Transverse colon (tissue), 4 donors: ENCODE measurements at places on chromosomes 4 and X. TPM values are rescaled to one million over a fixed set of nuclear protein-coding genes. Genes with fewer than 3 reads are reported as not detected.
A peak's percentile ranks its signal among the peaks of the same experiment; 100 is the strongest.

SPANXB1 gene
- total RNA-seq: not detected

UCP1 gene
- total RNA-seq: not detected

MAGEA8 gene
- not detected for total RNA-seq

KDR gene
- 4.2 TPM for total RNA-seq

FAM193A gene
- 40.4 TPM for total RNA-seq

- no peak overlapping the region for H3K4me3 ChIP-seq
- peak; percentile 69 for DNase-seq
- H3K27me3 ChIP-seq: no peaks in the 10 kb centered on the region
Measured at GRCh38 chr4:145609481-145610427, 9.4 kb upstream of the MMAA start.

DNA sequence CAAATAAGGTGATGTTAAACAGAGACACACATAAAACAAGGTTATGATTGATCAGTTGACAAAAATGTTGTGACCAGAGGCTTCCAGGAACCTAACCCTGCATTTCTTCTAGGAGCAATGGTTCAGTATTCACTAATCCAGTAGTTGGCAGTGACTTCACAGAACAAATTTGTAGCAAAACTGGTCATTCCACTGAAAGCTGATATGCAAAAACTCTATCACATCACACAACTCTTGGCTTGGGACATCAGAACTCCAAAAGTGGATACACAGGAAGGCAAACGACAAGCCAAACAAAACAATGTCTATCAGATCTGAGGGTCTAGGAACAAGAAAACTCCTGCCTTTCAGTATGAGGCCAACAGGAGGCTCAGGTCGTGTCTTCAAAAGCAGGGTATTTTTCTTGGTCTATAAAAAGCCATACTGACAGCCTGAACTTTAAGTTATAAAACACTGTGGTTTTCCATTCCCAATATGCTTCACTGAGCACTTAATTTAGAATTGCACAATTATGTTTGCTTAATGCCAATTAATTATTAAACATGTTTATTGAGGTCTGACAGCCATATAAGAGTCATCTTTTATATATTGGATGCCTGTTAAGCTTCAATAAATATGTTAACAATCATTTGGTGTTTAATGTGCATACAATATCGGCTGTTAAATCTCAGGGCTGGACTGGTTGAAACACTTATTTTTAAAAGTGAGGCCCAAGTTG, 45.6 kb downstream of the SOD3 start:
- H3K27ac ChIP-seq: no peak overlapping the region
- DNase-seq: no peak
- no peaks in the 10 kb centered on the region for H3K4me1 ChIP-seq
- H3K27me3 ChIP-seq: no peaks in the 10 kb centered on the region
- no peak overlapping the region for H3K4me3 ChIP-seq

DNA sequence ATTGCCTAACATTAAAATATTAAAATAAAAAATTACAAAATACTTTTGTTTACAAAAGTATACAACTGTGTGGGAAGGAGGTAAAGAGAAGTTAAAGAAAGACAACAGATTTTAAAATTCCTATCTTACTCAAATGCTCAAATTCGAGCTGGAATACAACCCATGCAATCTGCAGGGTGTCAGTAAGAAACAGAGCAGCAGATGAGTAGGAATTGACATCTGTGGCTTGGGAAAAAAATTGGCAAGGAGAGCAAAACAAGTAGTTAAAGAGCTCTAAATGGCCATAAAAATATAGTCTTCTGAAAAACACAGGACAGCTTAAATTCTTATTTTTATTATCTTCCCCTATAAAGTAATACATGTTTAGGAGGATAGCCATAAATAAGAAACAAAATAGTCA, 1609.0 kb upstream of the AGA start:
- no peak for DNase-seq
- H3K4me3 ChIP-seq: no peak overlapping the region
- H3K27me3 ChIP-seq: no peaks in the 10 kb centered on the region
- no peaks in the 10 kb centered on the region for H3K36me3 ChIP-seq
- no peaks in the 10 kb centered on the region for H3K4me1 ChIP-seq

GRCh38 chrX:128807367-128807766, 715.9 kb downstream of the SMARCA1 start:
- H3K27ac ChIP-seq: no peak overlapping the region
- no peaks in the 10 kb centered on the region for H3K4me1 ChIP-seq
- H3K4me3 ChIP-seq: no peak overlapping the region
- DNase-seq: no peak
- no peaks in the 10 kb centered on the region for H3K27me3 ChIP-seq

DNA sequence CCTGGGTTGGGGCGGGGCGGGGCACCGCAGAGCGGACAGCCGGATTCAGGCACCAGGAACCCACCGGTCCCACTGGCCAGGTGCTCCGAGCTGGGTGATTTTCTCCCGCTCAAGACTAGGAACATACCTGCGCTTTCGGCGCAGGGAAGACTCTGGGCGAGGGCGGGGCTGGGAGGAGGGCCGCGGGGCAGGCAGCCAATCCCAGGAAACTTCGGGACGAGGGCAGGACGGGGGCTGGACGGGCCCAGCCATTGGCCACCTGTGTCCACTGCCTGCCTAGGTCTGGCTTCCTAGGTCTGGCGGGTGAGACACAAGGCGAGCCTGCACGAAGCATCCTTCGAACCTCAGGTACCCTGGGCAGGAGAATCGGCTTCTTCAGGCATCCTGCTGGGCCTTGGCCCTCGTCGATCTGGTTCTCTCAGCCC, 274 bp upstream of the ERVMER34-1 start:
- H3K36me3 ChIP-seq: no peaks in the 10 kb centered on the region
- peaks cover 27% of the 10 kb centered on the region for H3K27me3 ChIP-seq
- H3K4me1 ChIP-seq: no peaks in the 10 kb centered on the region
- DNase-seq: peak; percentile 62

GRCh38 chr4:48043504-48043903, 26.9 kb downstream of the NIPAL1 start:
- no peak overlapping the region for H3K27ac ChIP-seq
- no peak overlapping the region for H3K4me3 ChIP-seq
- H3K27me3 ChIP-seq: peaks cover 16% of the 10 kb centered on the region
- no peaks in the 10 kb centered on the region for H3K36me3 ChIP-seq
- H3K4me1 ChIP-seq: peaks cover 47% of the 10 kb centered on the region

- H3K4me1 ChIP-seq: no peaks in the 10 kb centered on the region
- DNase-seq: no peak
- no peak overlapping the region for H3K4me3 ChIP-seq
- no peak overlapping the region for H3K27ac ChIP-seq
Measured at GRCh38 chr4:113131621-113132020, 82.2 kb downstream of the ANK2 start.

GRCh38 chr4:8099981-8100464, 58.6 kb downstream of the ABLIM2 start:
- no peaks in the 10 kb centered on the region for H3K27me3 ChIP-seq
- no peak overlapping the region for H3K4me3 ChIP-seq
- no peaks in the 10 kb centered on the region for H3K36me3 ChIP-seq
- H3K4me1 ChIP-seq: peaks cover 8% of the 10 kb centered on the region
- peak; percentile 16 for DNase-seq
- no peak overlapping the region for H3K27ac ChIP-seq

DNA sequence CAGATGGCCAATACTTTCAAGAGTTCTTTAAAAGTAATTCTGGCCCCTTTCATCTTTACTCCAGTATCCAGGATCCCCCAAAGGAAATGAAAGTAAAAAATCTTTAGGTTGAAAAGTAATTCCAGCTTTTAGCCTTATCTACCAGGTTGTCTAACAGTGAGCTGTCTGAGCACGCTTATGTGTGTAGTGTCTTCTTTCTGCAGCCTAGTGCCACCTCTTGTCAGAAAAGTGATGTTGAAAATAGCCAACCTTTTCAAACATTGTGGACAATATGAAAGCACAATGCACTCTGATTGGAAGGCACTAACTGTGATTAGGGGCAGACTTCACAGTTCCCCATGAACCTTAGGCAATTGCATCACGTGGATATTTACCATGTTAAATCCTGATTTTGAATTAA, 92.1 kb downstream of the RELL1 start:
- no peak for DNase-seq
- no peaks in the 10 kb centered on the region for H3K36me3 ChIP-seq
- no peak overlapping the region for H3K27ac ChIP-seq
- no peaks in the 10 kb centered on the region for H3K27me3 ChIP-seq
- no peak overlapping the region for H3K4me3 ChIP-seq

DNA sequence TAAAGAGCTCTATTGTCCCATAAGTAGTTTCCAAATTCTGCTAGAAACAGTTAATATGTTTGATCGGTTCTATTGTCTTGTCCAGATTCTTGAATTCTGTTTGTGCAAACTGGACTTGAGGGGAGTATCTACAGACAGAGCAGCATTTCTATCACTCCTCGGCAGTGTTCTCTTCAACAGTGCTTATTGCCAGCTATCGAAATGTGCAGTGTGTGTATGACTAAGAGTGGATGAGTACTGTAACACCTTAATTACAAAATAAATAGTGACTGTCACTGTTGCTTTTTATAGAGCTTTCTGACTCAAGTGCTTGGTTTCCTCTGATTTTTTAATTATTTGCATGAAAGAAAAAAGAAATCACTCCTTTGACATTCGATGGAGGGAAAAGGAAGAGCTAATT, 274.6 kb downstream of the RPA4 start:
- no peak for DNase-seq
- no peak overlapping the region for H3K4me3 ChIP-seq
- no peaks in the 10 kb centered on the region for H3K27me3 ChIP-seq
- H3K36me3 ChIP-seq: no peaks in the 10 kb centered on the region

- no peak overlapping the region for H3K4me3 ChIP-seq
- DNase-seq: no peak
- no peaks in the 10 kb centered on the region for H3K27me3 ChIP-seq
- no peak overlapping the region for H3K27ac ChIP-seq
Measured at GRCh38 chr4:142801966-142802365, 44.1 kb downstream of the INPP4B start.

- no peaks in the 10 kb centered on the region for H3K4me1 ChIP-seq
- peak overlapping the region; percentile 10 for H3K27ac ChIP-seq
- no peaks in the 10 kb centered on the region for H3K27me3 ChIP-seq
- no peak for DNase-seq
- no peak overlapping the region for H3K4me3 ChIP-seq
Measured at GRCh38 chr4:113316879-113317278, 267.4 kb downstream of the ANK2 start.

DNA sequence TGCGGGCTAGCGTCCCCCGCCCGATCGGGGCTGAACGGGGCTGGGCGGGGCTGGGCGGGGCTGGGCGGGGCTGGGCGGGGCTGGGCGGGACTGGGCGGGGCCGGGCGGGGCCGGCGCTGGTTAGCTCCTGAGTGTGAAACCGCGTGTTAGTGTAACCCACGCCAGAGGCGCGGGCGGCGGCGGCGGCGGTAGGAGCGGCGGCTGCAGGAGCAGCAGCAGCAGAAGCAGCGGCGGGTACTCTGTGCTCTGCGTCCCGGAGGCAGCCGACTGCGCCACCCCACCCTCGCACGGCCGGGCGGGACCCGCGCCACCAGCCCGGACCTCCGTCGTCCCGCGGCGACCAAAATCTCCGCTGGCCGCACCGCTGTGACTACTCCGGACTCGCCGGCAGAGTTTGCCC, 128.1 kb downstream of the LAS1L start:
- DNase-seq: no peak
- peak overlapping the region; percentile 16 for H3K4me3 ChIP-seq
- no peaks in the 10 kb centered on the region for H3K4me1 ChIP-seq
- no peaks in the 10 kb centered on the region for H3K36me3 ChIP-seq
- no peak overlapping the region for H3K27ac ChIP-seq

GRCh38 chr4:15657366-15657765, 2.2 kb upstream of the FBXL5 start:
- peaks cover 24% of the 10 kb centered on the region for H3K4me1 ChIP-seq
- no peak overlapping the region for H3K4me3 ChIP-seq
- H3K36me3 ChIP-seq: no peaks in the 10 kb centered on the region
- H3K27ac ChIP-seq: no peak overlapping the region
- no peaks in the 10 kb centered on the region for H3K27me3 ChIP-seq
